Activated T-helper 1 cell treated with anti-CD3 and anti-CD28 coated beads, Interleukin-2, amount 50 U/mL, for 16 hours (primary cell): ENCODE measurements at places on chromosomes 2 and 18.

GRCh38 chr2:5474716-5475115, 217.5 kb upstream of the SOX11 start:
- DNase-seq: no peak

GRCh38 chr2:105868060-105868459, 123.3 kb downstream of the NCK2 start:
- DNase-seq: no peak

DNA sequence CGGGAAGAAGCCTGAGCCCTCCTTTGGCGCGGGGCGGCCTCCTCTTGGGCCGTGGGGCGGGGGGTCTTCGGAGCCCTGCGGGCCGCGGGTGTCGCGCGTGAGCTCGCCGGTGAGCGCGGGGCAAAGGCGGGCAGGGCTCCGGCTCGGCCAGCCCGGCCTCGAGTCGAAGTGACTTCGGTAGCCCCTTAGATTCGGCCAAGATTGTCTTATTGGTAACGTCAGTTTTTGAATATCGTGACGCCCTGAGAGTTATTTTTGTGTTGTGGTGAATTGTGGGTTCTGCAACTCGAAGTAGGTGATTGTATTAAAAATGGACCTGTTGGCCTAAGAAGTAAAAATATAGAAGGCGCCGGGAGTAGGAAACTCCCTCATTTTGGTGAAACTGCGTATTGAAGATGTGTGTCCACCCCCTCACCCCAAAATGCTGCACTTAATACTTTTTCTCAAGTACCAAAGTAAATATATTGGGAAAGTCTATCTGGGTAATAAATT, 669 bp downstream of the MARCHF7 start:
- no peak for DNase-seq

DNA sequence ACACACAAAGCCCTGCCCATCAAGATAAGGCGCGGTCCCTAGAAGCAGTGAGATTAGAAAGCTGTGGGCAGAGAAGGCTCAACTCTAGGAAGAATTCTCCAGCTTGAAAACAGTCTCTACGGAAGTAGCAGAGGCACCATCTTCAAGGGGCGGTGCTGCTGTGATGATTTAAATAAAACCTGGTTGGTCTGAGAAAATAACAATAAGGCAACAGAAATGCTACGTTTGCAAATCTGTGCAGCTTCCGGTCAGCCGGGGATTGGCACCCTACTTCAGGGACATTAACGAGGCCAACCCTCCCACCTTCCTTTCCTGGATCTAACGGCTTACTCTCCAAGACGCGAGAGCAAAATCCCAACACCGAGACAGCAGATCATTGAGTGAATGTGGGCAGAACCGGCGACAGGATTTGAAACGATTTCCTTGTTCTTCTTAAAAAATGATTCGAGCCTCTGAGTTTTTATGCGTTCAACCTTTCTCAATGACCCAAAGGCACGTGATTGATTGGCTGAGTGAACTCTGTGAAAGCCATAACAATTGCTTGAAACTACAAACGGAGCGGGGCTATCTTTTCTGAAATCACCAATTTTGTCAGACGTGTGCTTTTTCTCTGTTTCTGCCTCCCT, 93.7 kb upstream of the ZNF516 start:
- no peak for DNase-seq

- DNase-seq: no peak
Measured at GRCh38 chr2:164600763-164601162, 20.5 kb downstream of the GRB14 start.

GRCh38 chr2:29767606-29768335, 153.6 kb downstream of the ALK start:
- no peak for DNase-seq

- no peak for DNase-seq
Measured at GRCh38 chr2:41926614-41927580, 120.9 kb upstream of the PKDCC start.

DNA sequence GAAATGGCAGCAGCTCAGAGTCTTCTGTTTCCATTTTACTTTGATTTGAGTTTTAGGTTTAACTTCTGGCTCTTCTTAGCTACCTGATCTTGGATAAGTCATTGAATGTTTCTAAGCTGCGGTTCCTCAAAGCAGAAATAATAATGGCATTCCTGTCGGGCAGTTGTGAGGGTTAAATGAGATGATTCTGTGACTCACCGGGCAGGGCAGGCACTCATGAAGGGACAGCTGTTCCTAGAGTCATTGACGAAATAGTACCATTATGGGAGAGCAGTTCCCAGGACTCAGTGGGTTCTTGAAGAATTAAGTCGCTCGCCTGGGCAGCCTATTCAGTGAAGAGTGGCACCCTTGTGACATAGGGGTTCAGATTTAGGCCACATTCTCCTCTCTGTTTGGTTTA, 10.3 kb downstream of the TRIB2 start:
- DNase-seq: no peak
